ENCODE measurements at places on chromosomes 1 and 21.
A peak's percentile ranks its signal among the peaks of the same experiment; 100 is the strongest.

- no peak for DNase-seq
Measured at GRCh38 chr1:157111396-157112165, 12.0 kb upstream of the ETV3L start.

GRCh38 chr1:87684713-87685205 is 356.1 kb downstream of the LMO4 start:
- peak; percentile 43 for DNase-seq

- DNase-seq = no peak
Measured at GRCh38 chr1:202619505-202619904, 90.7 kb downstream of the SYT2 start.

DNA sequence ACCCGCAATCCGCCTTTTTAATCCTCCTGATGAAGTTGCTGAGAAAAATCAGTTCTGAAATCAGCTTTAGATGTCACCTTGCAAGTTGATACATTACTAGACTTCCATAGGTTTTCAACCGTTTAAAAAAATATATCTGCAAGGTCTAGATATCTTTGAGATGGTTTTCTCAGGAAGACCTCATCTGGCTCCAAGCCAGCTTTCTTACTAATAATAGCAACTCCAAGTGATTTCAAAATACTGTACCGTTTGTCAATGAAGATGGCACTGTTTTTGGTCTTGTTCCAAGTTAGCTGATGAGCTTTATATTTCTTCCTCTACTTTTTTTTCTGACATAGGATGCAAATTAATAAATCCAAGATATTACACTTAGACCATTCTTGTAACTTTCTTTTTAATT is 40.3 kb downstream of the LRRC8C start:
- DNase-seq = no peak

DNA sequence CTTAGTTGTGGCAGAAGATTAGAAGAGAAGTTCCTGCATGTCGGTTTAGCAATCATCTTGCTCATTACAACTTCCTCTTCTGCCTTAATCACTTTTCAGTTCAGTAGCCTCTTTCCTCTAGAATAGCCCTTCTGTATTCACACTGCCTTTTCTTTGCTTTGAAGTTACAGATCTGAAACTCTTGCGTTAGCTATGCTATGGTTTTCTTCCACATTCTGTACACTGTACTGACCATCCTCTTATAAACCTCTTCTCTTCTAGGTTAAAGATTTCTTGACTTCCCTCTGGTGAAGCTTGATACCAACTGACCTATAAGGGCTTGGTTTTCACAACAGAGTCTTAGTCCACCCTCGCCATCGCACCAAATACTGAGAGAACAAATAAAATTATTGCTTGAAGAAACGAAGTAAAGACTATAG is 35.0 kb downstream of the C21orf91 start:
- no peak for DNase-seq

DNA sequence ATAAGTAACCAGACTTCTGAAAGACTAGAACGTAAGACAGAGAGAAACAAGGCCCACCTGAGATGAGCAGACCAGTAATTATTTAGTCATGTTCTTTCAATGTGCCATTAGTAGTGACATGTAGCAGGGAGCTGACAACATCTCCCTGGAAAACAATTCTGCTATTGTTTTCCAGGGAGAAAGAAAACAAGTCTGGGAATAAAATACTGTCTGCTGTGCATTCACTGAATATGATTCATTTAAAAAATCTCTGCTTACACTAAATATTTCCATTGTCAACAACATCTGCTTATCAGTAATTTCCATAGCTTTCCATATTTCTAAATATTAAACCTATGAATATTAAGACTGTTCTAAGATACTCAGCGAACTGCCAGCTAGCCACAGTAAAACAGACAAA is 80.0 kb downstream of the VCAM1 start:
- no peak for DNase-seq

Measured in MG63 (cell line).